ENCODE measurements at places on chromosomes 12 and 14.

- no peak for DNase-seq
Observed at GRCh38 chr12:31279390-31279924, 46.5 kb downstream of the SINHCAF start.

DNA sequence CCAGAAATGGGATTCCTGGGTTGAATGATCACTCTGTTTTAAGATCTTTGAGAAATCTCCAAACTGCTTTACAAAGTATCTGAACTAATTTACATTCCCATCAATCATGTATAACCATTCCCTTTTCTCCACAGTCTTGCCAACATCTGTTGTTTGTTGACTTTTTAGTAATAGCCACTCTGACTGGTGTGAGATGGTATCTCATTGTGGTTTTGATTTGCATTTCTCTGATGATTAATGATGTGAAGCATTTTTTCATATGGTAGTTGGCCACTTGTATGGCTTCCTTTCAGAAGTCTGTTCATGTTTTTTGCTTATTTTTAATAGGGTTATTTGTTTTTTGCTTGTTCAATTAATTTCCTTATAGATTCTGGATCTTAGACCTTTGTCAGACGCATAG, 211.8 kb upstream of the AVPR1A start:
- DNase-seq, result no peak

DNA sequence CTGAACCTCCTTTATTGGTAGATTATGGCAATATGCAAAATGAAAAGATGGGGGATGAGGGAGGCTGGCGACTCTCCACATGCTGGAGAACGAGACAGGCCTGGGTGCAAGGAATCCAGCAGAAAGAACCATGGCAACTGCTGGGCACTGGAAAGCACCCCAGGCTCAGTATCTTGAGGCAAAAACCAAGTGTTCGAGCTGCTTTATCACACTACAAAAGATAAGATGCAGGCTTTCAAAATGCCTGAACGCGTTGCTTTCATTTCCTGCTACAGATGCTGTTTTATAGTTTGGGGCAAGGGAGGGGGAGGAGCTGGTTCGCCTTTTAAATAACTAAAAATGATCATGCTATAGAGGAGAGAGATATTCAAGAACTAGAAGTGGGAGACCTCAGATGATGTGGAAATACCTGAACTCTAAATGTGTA, 38.9 kb downstream of the NIN start:
- DNase-seq, result no peak

DNA sequence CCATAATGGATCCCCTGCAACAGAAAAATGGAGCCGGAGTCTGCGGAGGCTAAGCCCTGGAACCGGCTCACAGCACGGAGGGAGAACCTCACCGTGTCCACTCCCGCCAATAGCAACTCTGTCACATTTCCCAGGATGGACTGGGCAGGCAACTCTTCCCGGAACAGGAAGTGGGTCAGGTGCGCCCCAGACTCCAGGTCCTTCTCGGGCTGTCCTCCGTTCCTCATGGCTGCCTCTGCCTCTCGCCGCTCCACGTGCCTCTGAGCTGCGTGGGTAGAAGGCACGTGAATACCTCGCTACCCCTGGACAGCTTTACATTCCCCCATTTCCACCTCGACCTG, 2.2 kb downstream of the CYP27B1 start:
- DNase-seq, result no peak

DNA sequence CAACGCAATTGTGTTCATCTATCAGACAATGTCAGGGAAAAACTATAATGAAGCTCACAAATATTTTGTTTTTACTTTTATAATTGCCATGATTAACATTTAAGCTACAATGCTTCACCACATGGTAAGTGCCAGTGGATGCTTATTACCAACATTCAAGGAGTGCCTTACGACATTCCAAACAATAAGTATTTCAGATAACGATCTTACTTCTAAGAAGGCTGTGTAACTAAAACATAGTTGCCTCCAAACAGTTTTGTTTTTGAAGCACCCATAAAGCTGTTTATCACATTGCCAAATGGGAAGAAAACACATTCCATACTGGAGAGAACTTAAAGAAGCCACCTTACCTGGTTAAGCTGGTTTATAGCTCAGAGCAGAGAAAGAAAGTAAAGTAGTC, 78.8 kb downstream of the RPS6KA5 start:
- no peak for DNase-seq

DNA sequence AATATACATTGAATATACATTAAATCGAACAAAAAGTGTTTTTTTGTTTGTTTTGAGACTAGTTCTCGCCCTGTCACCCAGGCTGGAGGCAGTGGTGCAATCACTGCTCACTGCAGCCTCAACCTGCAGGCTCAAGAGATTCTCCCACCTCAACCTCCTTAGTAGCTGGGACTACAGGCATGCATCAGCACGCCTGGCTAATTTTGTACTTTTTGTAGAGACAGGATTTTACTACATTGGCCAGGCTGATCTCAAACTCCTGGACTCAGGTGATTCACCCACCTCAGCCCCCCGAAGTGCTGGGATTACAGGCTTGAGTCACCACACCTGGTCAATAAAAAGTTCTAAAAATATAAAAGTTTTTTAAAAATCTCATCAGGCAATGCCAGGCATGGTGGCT, 10.2 kb upstream of the RNF212B start:
- no peak for DNase-seq

GRCh38 chr12:89899651-89900050, 191.0 kb upstream of the ATP2B1 start:
- DNase-seq, result no peak

- DNase-seq, result no peak
Observed at GRCh38 chr12:39451977-39452376, 9.1 kb upstream of the KIF21A start.

DNA sequence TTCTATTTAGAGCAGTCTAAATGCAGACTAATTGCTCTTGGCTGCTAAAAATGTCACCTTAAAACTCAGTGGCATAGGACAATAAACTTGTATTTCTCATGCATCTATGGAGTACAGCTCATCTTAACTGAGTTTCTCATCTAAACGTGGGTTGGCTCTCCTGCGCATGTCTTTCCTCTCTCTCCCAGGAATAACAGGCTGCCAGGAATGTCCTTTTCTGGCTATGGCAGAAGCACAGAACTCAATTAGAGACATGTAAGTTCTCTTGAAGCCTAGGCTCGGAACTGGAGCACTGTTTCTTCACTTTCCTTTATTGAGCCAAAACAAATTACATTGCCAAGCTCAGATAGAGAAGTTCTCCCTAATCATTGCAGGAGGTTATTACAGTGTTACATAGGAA, 722.3 kb upstream of the FLRT2 start:
- no peak for DNase-seq

GRCh38 chr12:124453419-124454351, 113.7 kb downstream of the NCOR2 start:
- DNase-seq, result peak; percentile 93

- DNase-seq, result no peak
Observed at GRCh38 chr14:54354968-54355641, 41.7 kb upstream of the CDKN3 start.

Measured in cardiac septum (tissue), 1 donor.